ENCODE measurements at places on chromosomes 16 and 17. TPM values are rescaled to one million over a fixed set of nuclear protein-coding genes. Genes with fewer than 3 reads are reported as not detected.

KRT20 gene
- total RNA-seq = not detected

DNA sequence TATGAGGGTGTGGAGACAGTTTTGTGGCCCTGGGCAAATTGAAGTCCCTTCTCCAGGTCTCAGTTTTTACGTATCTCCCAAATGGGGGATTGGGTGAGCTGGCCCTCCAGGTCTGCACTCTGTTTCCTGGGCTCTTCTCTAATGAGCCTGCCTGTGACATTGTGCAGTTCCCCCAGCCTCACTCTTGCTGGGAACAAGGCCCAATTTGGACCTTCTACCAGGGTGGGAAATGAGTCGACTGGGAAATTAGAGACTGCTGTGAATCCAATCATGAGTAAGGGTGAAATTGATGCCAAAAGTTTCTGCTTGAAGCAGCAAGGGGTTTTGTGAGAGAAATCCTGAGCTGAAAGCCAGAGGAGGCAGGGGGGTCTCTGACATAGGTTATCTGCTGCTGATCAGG lies 71.5 kb upstream of the KSR1 start:
- DNase-seq = no peak
- no peak overlapping the region for H3K4me3 ChIP-seq
- peaks cover 61% of the 10 kb centered on the region for H3K4me1 ChIP-seq
- H3K36me3 ChIP-seq = no peaks in the 10 kb centered on the region
- H3K27ac ChIP-seq = peak overlapping the region; percentile 89
- H3K27me3 ChIP-seq = no peaks in the 10 kb centered on the region

- H3K4me3 ChIP-seq = no peak overlapping the region
- H3K4me1 ChIP-seq = no peaks in the 10 kb centered on the region
- DNase-seq = no peak
- H3K27me3 ChIP-seq = no peaks in the 10 kb centered on the region
Measured at GRCh38 chr16:5228369-5228768, 130.8 kb upstream of the EEF2KMT start.

GRCh38 chr17:17849845-17850373 lies 13.1 kb upstream of the SREBF1 start:
- H3K4me1 ChIP-seq = peaks cover 66% of the 10 kb centered on the region
- H3K4me3 ChIP-seq = peak overlapping the region; percentile 45

- no peak overlapping the region for H3K27ac ChIP-seq
- H3K4me1 ChIP-seq = peaks cover 21% of the 10 kb centered on the region
- no peaks in the 10 kb centered on the region for H3K36me3 ChIP-seq
- H3K27me3 ChIP-seq = peaks cover 43% of the 10 kb centered on the region
- no peak for DNase-seq
Measured at GRCh38 chr17:7717756-7718350, 309 bp downstream of the DNAH2 start.

Data from osteocyte (in vitro differentiated cells).